Activated T-cell treated with anti-CD3 and anti-CD28 coated beads, Interleukin-2, amount 50 U/mL, for 72 hours (primary cell): ENCODE measurements at places on chromosomes 13 and 19. TPM values are rescaled to one million over a fixed set of nuclear protein-coding genes. Genes with fewer than 3 reads are reported as not detected.

DNA sequence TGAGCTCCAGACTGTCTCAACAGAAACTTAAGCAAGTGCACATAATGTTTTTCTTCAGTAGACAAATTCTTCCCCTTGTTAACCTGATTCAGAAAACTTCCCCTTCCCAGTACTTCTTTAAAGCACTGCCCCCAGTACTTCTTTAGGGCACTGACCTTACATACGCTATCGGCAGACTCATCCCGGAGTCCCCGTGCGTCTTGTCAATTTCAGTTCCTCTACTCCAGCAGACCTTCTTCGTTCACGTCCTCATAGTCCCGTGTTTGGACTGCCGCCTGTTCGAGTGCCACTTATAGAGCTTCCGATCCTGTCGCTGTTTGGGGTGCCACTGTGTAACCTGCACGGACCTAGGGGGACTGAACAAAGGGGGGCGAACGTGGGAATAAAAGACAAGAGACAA lies 29.0 kb downstream of the ZNF627 start:
- H3K4me1 ChIP-seq, result peaks cover 18% of the 10 kb centered on the region
- DNase-seq, result no peak

DNA sequence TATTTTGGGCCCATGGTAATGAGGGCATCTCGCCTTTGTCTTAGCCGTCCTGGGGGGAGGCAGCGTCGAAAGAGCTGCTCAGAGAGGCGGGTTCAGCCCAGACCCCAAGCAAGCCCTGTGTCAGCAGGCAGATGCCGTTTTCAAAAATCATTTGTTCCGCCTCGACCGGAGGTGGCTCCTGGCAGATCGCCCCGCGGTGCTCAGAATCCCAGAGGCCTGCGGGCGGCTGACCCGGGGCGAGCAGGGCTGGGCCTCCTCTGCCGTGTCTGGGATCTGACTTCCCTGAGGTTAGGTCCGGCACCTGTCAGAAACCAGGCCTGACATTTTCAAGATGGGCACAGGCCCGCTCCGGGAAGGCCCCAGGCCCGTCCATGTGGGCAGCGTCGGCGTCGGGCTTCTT lies 36.1 kb downstream of the CRTC1 start:
- H3K36me3 ChIP-seq, result no peaks in the 10 kb centered on the region
- no peak overlapping the region for H3K4me3 ChIP-seq
- no peak for DNase-seq
- H3K27ac ChIP-seq, result no peak overlapping the region

The ZNF540 gene
- 2.3 TPM for total RNA-seq

The TTC9B gene
- not detected for total RNA-seq

The GSK3A gene
- 39.6 TPM for total RNA-seq

The CYP4F11 gene
- total RNA-seq, result not detected

The RINL gene
- 122 TPM for total RNA-seq

The ZNF541 gene
- total RNA-seq, result 0.69 TPM
